Stimulated activated CD4-positive, alpha-beta T cell treated with anti-CD3 and anti-CD28 coated beads, Interleukin-1b, Interleukin-23, amount 100 ng/mL, for 48 hours (primary cell): ENCODE measurements at places on chromosomes 16 and 17.

DNA sequence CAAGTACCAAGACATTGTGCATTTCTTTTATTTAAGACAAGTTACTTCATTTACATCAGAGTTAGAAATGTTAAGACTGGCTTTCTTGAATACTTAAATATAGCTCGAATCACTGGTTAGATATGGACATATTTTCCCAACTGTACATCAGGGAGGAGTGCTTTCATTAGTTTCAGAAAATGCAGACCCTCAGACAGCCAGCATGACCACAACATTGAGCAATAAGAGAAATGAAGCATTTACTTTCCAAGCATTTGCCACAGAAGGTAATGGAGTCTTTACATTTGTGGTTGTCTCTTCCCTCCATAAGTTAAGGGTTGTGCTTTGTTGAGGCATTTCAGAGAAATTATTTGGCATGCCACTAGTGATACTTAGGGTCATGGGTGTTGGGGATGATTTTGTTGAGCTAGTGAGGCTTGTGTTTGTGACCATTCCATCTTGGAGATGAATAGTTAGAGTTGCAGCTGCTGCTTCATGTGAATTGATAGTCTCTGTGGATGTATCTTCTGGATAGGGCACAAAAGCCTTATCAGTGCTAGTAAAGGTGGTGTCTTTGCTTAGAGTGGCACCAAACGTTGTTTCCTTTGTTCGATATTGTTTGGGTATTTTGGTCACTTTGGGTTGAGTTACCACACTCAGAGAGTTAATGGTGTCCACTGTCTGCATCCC, 2.1 kb downstream of the OMG start:
- no peak for DNase-seq

- peak; percentile 9 for DNase-seq
These were observed 23.3 kb downstream of the SLC38A7 start for GRCh38 chr16:58661199-58661830.

- no peak for DNase-seq
These were observed 91.3 kb downstream of the MAF start for GRCh38 chr16:79509211-79509631.

GRCh38 chr17:27244491-27245223, 49.3 kb upstream of the WSB1 start:
- DNase-seq = no peak

DNA sequence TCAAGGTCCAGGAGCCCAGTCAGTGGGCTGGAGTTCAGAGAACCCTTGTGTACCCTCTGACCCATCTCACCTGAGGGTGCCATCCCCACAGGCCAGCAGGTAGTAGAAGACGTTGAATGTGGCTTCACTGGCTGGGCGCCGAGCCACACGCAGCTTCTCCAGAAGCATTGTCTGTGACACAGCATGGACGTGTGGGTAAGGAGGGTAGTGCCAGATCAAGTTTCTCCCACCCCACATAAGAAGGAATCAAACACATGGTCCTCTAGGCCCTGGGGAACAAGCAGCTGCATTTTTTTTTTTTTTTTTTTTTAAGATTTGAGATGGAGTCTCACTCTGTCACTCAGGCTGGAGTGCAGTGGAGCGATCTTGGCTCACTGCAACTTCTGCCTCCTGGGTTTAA, 60.9 kb downstream of the MYO18A start:
- no peak for DNase-seq
